ENCODE measurements at places on chromosomes 12 and 14. TPM values are rescaled to one million over a fixed set of nuclear protein-coding genes. Genes with fewer than 3 reads are reported as not detected.

The GDF3 gene
- polyA plus RNA-seq = not detected

The ASCL1 gene
- not detected for polyA plus RNA-seq

The COX8C gene
- polyA plus RNA-seq = not detected

The PLEK2 gene
- 1.2 TPM for polyA plus RNA-seq

The BDKRB2 gene
- polyA plus RNA-seq = 3.6 TPM

DNA sequence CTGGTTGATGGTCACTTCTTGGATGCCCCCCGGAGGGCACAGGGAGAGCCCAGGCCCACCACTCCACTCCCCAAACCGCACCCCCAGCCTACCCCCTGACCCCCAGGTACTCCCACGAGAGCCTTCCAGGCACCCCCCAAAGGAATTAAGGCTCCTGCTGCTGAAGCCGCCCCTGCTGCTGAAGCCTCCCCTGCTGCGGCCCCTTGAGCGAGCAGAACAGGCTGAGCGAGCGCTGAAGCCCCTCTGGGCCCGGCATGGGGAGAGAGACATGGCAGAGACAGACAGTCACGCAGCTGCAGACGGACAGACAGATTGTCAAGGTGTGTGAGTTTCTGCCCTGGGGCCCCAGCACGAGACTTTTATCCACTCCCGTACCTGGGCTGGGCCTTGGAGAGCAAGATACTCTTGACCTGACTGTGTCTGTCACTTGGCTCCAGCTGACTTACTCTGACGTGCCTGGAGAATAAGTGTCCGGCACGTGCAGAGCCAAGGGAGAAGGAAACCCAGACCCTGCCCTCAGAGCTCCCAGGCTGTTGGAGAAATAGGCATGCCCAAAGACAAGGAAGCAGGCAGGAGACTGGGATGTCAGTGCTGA is at the start of gene KRT78:
TSS of gene KRT78 (minus strand) at position 334 of the 595 bp plus-strand sequence. CDS start at position 270, 64 bp downstream.
- peaks cover 3% of the 10 kb centered on the region for H3K27me3 ChIP-seq
- no peaks in the 10 kb centered on the region for H3K4me1 ChIP-seq
- H3K36me3 ChIP-seq = no peaks in the 10 kb centered on the region
- no peak within 1 kb of the TSS for H3K4me3 ChIP-seq

GRCh38 chr12:124603100-124603541 is 35.7 kb upstream of the NCOR2 start:
- H3K36me3 ChIP-seq = no peaks in the 10 kb centered on the region
- H3K27me3 ChIP-seq = no peaks in the 10 kb centered on the region
- peak; percentile 52 for DNase-seq
- H3K27ac ChIP-seq = peak overlapping the region; percentile 32
- H3K4me3 ChIP-seq = no peak overlapping the region

DNA sequence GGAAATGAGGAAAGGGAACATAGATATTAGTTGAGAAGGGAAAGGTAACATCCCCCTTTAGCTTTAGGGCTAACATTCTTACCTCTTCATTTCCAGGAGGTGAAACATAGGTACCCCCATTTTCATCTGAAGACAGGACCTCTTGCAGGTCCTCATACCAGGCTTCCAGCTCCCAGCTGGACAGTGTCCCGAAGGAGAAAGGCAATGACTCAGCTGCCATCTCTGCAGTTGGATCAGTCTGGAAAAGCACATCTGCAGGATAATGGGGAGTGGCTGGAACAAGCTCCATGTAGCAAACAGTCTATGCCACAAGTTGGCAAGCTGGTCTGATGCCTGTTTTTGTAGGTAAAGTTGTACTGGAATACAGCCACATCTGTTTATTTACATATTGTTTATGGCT is 3.1 kb downstream of the DDIT3 start:
- H3K4me1 ChIP-seq = peaks cover 34% of the 10 kb centered on the region
- H3K27me3 ChIP-seq = no peaks in the 10 kb centered on the region
- no peak overlapping the region for H3K4me3 ChIP-seq
- DNase-seq = no peak

DNA sequence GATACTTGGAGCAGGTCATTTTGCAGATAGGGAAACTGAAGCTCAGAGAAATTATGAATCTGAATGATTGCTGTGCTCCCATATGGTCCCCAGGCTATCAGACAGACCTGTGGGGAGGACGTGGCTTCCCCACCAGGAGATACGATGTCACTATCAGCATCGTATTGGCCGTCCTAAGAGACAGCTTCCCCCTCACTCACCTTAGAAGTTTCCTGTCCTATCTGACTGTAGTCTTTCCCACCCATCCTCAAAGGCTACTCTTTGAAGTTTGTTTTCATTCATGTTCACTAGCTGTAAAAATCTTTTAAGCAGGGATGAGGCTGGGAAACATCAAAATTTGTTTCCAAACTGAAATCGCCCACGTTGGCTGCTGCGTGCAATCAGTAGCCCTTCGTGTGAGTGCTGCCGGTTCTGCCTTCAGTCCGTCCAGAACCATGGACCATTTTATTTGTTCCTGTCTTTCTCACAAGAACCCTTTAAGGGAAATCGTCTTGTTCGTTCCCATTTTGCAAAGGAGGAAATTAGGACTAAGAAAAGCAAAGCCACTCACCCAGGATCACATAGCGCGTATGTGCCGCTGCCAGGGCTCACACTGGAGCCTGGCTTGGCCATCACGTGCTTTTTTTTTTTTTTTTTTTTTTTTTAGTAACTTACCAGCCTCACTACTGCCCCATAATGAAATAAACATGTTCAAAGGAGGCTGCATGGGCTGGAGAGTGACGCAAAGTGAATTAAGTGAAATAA is 1.0 kb upstream of the KDM2B start:
- peaks cover 46% of the 10 kb centered on the region for H3K4me1 ChIP-seq
- H3K27ac ChIP-seq = peak overlapping the region; percentile 71
- no peaks in the 10 kb centered on the region for H3K27me3 ChIP-seq
- DNase-seq = peak; percentile 74

DNA sequence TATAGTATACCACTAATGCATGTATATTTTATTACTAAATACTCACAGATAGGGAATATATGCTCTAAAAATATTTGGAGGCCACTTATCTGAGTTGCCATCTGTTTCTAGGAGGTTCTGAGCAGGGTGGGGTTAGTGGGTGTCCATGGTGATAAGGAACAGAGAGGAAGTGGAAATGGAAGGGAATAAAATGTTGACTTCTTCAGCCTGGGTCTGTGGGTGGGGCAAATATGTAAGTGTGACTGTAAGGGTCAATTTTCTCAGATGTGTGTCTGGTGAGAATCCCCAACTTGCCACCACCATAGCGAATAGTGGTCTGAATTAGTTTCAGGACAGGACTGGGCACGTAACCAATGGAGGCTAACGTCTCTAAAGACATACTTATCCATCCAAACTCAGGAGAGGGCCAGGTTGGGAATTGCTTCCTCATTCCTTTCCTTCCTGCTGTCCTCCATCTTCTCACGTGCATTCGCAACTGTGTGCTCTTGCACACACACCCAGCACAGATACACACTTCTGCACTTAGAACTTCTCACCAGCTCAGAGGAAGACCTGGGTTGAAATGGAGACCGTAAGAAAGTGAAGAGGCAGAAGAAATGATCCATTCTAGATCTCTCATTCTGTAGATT is 54.2 kb upstream of the GZMB start:
- peaks cover 3% of the 10 kb centered on the region for H3K4me1 ChIP-seq
- H3K27me3 ChIP-seq = no peaks in the 10 kb centered on the region
- H3K36me3 ChIP-seq = no peaks in the 10 kb centered on the region
- no peak overlapping the region for H3K27ac ChIP-seq
- no peak overlapping the region for H3K4me3 ChIP-seq

GRCh38 chr14:36773558-36773957 is 111.9 kb downstream of the PAX9 start:
- no peaks in the 10 kb centered on the region for H3K4me1 ChIP-seq
- no peak for DNase-seq
- no peaks in the 10 kb centered on the region for H3K36me3 ChIP-seq
- no peaks in the 10 kb centered on the region for H3K27me3 ChIP-seq

DNA sequence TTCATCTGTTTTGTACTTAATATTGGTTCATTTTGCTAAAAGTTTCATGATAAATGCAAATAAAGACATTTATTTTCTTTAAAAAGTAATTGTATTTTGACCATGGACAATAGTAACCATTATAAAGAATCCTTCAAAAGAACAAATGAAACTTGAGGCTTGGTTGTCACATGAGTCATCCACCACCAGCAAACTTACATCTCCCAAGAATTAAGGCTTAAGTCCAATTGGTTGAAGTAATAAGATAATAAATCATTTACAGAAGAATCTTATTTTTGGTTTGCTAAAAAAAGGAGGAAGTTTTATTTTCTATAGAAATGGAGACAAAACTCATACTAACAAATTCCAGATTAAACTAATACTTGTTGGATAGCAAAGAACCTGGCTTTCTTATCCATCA is 84.8 kb upstream of the KITLG start:
- no peak overlapping the region for H3K27ac ChIP-seq
- no peaks in the 10 kb centered on the region for H3K4me1 ChIP-seq
- DNase-seq = no peak
- H3K27me3 ChIP-seq = no peaks in the 10 kb centered on the region

All from muscle of leg (tissue), 16 donors.